ENCODE measurements at places on chromosomes 12 and 14.

DNA sequence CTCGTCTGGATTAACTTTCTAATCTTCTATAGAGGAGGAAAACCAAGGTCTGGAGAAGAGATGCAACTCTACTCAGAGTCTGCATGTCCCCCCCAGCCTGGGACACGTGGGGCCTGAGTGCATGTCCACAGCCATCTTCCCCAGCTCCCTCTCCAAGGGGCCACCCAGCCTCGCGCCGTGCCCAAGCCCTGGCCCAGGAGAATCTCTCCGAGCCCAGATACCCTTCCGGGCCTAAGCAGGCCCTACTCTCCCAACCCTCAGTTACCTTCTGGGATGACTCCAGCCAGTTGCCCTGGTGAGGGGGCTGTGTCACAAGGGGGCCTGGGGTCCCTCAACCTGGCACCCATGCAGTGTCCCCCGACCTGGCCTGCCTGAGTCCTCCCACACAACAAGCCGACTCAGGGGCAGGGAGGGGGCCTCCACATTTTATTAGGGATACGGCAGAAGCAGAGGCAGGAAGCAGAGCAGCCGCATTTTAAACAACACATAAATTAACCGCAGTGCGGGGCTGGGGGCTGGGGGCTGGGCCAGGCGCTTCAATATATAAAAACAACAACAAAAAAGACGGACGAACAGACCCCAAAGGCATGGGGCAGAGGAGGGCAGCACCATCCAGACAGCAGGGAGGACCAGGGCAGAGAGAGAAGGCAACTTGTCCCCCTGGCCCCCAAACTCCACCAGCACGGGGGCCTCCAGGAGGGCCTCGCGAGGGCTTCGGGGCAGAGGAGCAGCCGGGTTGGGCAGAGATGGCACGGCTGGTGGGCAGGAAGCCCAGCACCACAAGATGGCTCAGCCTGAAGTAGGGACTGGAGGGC is 37.3 kb downstream of the NCKAP5L start:
- no peak for DNase-seq

GRCh38 chr14:33908540-33909223 is 42.2 kb downstream of the EGLN3 start:
- no peak for DNase-seq

DNA sequence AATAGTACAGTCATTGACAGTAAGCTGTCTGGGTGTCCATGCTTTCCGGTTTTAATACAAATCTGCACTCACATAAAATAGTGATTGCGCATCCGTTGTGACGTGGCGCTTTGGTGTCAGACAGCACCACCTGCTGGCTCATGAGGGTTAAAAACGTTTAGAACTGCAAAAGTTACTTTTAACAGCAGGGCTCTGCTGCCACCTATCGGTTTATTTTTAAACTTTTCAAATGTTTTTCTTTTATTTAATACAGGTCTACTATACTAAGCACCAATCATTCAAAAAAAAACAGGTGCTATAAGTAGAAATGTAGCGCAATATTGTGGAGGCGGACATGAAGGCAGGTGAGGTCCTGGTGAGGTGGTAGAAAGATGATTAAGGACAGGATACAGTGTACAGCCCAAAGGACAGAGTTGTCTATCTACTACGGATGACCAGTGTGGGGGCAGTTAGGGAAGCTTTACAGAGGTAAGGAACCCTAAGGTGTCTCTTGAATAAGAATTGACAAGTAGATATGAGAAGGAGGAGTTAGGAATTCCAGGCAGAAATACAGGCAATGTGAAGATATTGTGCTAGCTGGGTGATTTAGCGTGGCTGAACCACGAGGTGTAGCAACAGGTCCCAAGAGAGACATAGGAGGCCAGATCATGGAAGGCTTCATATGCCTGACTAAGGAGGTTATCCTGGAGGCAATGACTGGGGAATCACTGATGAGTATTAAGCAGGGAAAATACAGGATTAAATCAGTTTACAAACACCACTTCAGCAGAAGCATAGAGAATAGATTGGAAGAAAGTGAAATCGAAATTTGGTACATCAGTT is 91.5 kb upstream of the PRB2 start:
- peak; percentile 42 for DNase-seq

GRCh38 chr14:101155575-101155974 is 252.1 kb upstream of the RTL1 start:
- no peak for DNase-seq

DNA sequence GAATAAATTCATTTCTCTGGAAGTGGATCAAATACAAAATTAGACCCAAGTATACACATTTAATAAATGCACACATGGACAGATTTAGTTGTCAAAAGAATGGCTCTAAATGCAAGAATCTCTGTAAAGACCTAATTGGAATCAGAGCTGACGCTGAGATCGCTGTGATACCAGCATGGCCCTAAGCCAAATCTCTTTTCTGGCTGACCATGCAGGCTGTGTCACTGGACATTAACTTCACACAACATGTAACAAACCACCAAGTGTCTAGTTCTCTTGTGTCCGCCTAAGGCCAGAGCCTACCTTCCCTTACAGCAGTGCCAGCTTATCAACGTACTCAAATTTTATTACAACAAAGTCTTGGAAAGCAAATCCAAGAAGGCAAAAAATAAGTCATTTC is 127.5 kb downstream of the MED13L start:
- DNase-seq, result no peak

- DNase-seq, result no peak
These were observed 223.2 kb upstream of the RTL1 start for GRCh38 chr14:101126731-101127130.

DNA sequence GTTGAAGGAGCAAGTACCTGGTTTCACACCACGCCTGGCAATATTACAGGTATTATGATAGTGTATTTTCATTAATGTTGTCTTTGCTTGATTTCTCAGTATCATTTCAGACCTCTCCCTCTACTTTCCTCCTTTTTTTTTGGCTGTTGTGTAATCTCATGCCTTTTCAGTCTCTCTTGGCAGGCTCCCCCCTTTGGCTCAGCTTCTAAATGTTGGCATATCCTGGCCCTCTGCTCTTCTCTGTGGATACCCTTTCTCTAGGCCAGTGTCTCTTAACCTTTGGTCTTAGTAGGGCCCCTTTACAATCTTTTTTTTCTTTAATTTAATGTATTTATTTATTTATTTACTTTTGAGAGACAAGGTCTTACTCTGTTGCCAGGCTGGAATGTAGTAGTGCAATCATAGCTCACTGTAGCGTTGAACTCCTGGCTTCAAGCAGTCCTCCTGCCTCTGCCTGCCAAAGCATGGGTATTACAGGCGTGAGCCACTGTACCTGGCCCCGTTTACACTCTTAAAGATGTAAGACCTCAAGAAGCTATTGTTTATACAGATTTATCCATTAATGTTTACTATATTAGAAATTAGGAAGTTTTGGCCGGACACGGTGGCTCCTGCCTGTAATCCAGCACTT is 12.8 kb downstream of the MTHFD1 start:
- DNase-seq, result no peak

GRCh38 chr12:122849352-122850047 is 14.2 kb downstream of the HIP1R start:
- DNase-seq, result no peak

GRCh38 chr12:120013659-120014380 is 24.8 kb downstream of the BICDL1 start:
- no peak for DNase-seq

- DNase-seq, result no peak
These were observed 8.3 kb upstream of the MYL2 start for GRCh38 chr12:110928700-110929099.

GRCh38 chr12:53624458-53624857 is 1.7 kb downstream of the ATF7 start:
- DNase-seq, result no peak

GRCh38 chr12:58757422-58757821 is 162.9 kb downstream of the LRIG3 start:
- no peak for DNase-seq

- no peak for DNase-seq
These were observed 10.2 kb downstream of the KCNH3 start for GRCh38 chr12:49548822-49549648.

GRCh38 chr12:104687823-104688573 is 231.2 kb downstream of the CHST11 start:
- DNase-seq, result no peak

DNA sequence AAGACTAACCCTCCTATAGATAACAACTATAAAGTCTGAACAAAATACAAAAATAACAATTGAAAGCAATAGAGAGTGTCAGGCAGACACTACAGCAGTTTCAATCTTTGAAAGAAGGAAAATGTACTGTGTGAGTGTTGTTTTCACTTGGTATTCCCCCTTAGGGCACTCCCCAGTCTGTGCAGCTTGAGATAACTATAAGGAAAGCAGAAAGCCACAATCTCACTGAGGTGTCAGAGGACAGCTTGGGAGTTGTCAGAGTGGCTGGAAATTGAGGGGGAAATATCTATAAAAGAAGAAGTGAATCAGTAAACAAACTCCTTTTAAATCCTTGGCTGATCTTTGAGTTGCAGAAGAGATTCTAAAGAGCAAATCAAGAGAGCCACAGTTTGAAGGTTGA is 364.8 kb downstream of the NELL2 start:
- no peak for DNase-seq

- peak; percentile 28 for DNase-seq
These were observed 97.5 kb downstream of the CRACR2A start for GRCh38 chr12:3655328-3655900.

DNA sequence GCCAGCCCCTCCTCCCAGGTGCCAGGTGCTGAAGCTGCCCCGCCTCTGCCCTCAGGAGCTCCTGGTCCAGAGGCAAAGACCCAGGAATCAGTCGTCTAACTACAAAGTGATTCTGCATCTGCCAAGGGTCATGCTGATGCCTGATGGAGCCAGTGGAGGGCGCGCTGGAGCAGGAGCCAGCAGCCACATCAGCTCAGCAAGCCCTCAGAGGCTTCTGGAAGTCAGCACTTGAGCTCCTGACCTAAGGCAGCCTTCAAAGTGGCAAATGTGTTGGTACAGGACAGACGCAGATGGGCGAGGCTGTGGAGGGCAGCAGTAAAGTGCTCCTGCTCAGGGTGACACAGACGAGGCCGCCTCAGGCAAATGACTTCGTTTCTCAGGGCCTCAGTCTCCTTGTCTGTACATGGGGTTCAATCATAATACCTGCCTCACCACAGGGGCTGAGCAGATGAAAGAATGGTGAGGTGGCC is 10.9 kb downstream of the C12orf43 start:
- no peak for DNase-seq

- no peak for DNase-seq
These were observed 115.3 kb upstream of the CPSF6 start for GRCh38 chr12:69123919-69124638.

- DNase-seq, result no peak
These were observed 4.5 kb downstream of the LRRC43 start for GRCh38 chr12:122187466-122187865.

- DNase-seq, result no peak
These were observed 47.3 kb upstream of the SRP54 start for GRCh38 chr14:34935488-34935887.

GRCh38 chr14:95655461-95655860 is 30.8 kb upstream of the TCL1B start:
- no peak for DNase-seq

- DNase-seq, result no peak
These were observed 547.1 kb upstream of the USP15 start for GRCh38 chr12:61713121-61713520.

- peak; percentile 71 for DNase-seq
These were observed 369 bp downstream of the DEPDC4 start for GRCh38 chr12:100266585-100266834.

GRCh38 chr14:55077170-55078151 is 26.0 kb downstream of the MAPK1IP1L start:
- no peak for DNase-seq
